ENCODE measurements at places on chromosomes 3 and 15.

- DNase-seq = no peak
- peaks cover 67% of the 10 kb centered on the region for H3K4me1 ChIP-seq
- peaks cover 25% of the 10 kb centered on the region for H3K36me3 ChIP-seq
- no peak overlapping the region for H3K4me3 ChIP-seq
These were observed 98.4 kb downstream of the CBLB start for GRCh38 chr3:105770410-105770809.

DNA sequence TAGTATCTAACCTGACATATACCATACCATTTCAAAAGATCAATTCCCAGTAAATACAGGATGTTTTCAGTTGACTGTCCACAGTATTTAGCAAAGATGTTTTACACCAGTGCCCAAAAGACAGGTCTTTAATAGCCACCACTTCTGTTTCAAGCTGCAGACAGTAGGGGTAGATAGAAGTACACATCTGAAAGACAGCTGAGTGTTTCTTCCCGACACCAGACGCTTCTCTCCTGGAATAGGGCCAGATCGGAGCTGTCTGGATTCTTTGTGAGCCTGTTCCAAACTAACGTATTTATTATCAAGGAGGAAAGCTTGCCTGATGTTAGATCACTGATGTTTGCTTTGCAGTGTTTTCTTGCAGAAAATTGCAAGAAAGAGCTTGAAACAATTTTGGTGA is 136.1 kb upstream of the RBMS3 start:
- no peak for DNase-seq
- H3K36me3 ChIP-seq = no peaks in the 10 kb centered on the region
- no peaks in the 10 kb centered on the region for H3K27me3 ChIP-seq
- H3K4me1 ChIP-seq = peaks cover 2% of the 10 kb centered on the region
- no peak overlapping the region for H3K4me3 ChIP-seq

DNA sequence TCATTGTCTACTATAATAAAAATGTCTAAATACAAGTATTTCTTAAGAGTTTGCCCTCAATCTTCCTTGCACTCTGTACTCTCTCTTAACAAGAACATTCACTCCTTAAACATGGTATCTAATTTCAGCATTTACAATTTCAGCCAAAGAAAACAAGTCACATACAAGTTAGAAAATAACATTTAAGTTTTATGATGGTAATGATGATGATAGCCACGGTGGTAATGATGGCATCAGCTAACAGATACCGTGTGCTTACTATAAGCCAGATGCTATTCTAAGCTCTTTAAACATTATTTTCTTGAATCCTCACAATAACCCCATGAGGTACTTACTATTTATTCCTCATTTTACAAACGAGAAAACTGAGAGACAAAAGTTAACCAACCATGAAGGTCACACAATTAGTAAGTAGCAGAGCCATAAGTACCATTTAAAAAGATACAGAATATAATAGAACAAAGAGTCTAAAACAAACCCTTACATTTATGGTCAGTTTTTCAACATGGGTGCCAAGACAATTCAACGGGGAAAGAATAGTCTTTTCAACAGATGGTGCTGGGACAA is 7.4 kb downstream of the SPICE1 start:
- H3K27me3 ChIP-seq = no peaks in the 10 kb centered on the region
- no peak for DNase-seq
- H3K27ac ChIP-seq = no peak overlapping the region
- H3K4me1 ChIP-seq = peaks cover 8% of the 10 kb centered on the region
- peaks cover 14% of the 10 kb centered on the region for H3K36me3 ChIP-seq

DNA sequence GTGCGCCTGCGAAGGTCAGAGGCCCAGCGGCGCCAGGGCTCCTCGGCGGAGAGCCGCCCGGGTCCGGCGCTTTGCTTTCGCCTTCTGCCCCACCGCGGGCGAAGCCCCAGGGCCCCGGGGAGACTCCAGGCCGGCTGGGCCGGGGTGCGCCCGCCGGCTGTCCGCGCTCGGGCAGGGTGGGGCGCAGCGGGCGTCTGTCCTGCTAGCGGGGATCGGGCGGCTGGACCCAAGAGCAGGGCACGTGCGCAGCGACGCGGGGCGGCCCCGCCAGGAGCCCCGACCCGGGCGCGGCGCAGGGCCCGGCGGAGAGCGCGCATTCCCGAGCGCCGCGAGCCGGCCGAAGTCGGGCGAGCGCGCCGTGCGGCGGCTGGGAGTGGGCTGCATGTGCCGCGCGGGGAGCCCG is 569 bp upstream of the ALDH1A3 start:
- no peak overlapping the region for H3K4me3 ChIP-seq
- DNase-seq = no peak
- H3K27ac ChIP-seq = no peak overlapping the region

GRCh38 chr15:81357180-81357686 is 16.8 kb downstream of the TMC3 start:
- DNase-seq = no peak
- no peaks in the 10 kb centered on the region for H3K27me3 ChIP-seq
- H3K4me1 ChIP-seq = no peaks in the 10 kb centered on the region
- no peak overlapping the region for H3K27ac ChIP-seq

Measured in stimulated activated naive B cell treated with anti-CD40 and anti-IgM and Interleukin-4, amounts not matched to agents 10 μg/mL and 1 μg/mL and 100 μg/mL, for 72 hours (primary cell).